ENCODE measurements at places on chromosomes 7 and 10.

- no peak for DNase-seq
These were observed 11.9 kb downstream of the MEOX2 start for GRCh38 chr7:15674586-15674985.

GRCh38 chr7:30469303-30469702 lies 9.3 kb downstream of the NOD1 start:
- DNase-seq, result peak; percentile 79

DNA sequence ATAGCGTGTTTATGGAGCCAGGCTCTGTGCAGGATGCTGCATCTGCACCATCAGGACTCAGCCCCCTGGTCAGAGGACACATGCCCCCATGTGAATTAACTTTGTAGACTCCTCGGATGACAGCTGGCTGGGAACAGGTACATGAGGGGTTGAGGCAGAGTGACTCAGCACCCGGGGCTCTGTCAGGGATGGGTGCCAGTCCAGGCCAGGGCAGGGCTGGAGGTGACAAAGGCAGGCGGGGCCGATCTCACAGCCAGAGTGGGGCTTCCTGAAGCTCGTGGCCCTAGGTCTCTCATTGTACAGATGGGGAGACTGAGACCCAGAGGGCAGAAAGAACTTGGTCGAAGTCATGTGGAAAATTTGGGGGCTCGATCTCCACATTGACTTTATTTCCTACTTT lies 35.3 kb upstream of the PCBD1 start:
- no peak for DNase-seq

GRCh38 chr10:131649617-131650016 lies 251.2 kb upstream of the PPP2R2D start:
- DNase-seq, result no peak

GRCh38 chr10:14560274-14560673 lies 214.4 kb downstream of the FAM107B start:
- DNase-seq, result peak; percentile 79

DNA sequence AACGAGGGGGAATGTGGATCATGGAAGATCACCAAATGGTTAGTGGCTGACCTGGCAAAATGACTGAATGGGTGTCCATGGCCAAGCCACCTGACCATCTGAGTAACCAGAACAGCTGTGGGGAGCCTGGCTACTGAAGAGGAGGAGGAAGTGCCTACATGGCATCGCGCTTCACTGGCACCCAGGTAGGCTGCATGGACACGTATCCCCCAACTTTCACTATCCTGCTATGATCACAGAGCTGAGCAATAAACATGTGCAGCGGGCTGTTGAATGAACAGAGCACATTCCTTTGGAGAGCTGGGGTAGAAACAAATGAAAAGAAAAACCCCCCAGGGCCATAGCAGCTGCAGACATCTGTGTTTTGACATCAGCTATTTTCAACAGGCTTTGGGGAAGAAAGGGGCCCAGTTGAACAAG lies 6.5 kb downstream of the AKR1B1 start:
- peak; percentile 77 for DNase-seq

GRCh38 chr10:75546004-75546403 lies 114.6 kb downstream of the LRMDA start:
- DNase-seq, result no peak

GRCh38 chr7:37394158-37394557 lies 54.5 kb downstream of the ELMO1 start:
- DNase-seq, result no peak

- DNase-seq, result peak; percentile 65
These were observed 83.6 kb downstream of the CD36 start for GRCh38 chr7:80721883-80722615.

DNA sequence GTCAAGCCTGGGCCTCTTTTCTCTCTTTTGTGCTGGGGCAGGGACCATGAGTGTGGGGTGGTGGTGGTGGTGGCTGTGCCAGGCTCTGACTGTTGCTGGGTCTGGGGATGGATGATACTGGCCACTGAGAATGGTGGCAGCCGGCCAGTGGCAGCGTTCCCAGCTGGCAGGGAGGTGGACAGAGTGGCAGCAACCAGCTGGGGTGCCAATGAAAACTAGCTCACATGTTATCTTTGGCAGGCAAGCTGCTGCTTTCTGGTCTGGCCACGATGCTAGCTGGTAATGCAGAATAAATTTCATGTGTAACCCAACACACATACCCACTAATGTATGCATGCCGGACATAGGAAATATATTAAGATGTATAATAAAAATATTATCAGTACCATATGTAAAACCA lies 95.0 kb upstream of the SLC26A5 start:
- no peak for DNase-seq

DNA sequence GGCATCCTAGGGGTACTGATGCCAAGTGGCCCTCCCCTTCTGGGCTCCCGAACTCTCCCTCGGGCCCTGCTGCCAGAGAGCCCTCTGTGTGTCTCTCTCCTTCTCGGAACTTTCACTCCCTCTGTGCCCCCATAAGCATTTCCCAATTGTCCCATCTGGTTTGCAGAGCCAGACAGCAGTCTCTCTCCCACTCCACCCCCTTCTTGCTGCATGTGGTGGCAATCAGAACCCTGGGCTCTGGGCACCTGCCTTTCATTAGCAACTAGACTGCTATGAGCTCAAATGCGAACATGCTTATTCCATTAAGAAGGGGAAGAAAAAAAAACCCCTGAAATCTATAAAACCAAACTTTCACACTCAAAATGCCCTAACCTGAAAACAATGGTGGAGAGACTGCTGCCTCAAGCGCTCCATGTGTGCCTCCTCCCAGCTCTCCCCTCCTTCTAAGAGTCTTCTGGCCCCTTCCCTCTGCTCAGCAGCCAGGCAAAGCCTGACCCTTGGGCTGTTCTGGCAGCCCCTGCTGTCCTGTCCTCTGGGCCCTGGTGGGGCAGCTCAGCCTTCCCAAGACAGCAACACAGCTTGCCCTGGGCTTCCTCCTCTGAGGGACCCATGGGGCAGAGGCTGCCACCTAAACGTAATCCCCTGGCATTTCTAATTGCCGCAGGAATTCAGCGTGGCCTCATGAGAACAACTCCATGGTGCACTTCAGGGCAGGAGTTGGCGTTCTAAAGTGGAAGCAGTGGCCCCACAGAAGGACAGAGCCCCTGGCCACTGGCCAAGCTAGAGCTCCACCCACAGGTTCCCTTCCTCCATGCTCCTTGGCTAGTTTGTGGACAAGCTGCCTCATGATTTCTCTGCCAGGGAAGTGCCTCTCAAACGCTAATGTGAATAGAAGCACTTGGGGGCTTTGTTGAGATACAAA lies 415.4 kb downstream of the PLXNA4 start:
- no peak for DNase-seq

GRCh38 chr10:86649471-86650150 lies 4.7 kb upstream of the OPN4 start:
- DNase-seq, result no peak

- no peak for DNase-seq
These were observed 39.1 kb upstream of the PARD3 start for GRCh38 chr10:34854147-34854601.

GRCh38 chr10:97229322-97230015 lies 43.7 kb upstream of the SLIT1 start:
- peak; percentile 37 for DNase-seq

GRCh38 chr10:88996927-88997326 lies 6.3 kb downstream of the FAS start:
- DNase-seq, result no peak

DNA sequence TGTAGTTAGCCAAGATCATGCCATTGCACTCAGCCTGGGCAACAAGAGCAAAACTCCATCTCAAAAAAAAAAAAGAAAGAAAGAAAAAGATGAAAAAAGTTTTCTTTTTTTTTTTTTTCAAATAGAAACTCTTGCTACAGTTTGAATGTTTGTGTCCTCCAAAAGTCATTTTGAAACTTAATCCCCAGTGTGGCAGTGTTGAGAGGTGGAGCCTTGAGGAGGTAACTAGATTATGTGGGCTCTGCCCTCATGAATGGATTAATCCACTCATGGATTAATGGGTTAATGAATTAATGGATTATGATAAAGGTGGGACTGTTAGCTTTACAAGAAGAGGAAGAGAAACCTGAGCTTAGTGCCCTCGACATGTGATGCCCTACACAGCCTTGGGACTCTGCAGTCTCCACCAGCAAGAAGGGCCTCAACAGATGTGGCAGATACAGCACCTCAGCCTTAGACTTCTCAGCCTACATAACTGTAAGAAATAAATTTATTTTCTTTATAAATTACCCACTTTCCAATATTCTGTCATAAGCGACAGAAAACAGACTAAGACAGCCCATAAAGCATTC lies 25.1 kb downstream of the CPEB3 start:
- no peak for DNase-seq

GRCh38 chr10:98436704-98437103 lies 10.0 kb downstream of the HPS1 start:
- no peak for DNase-seq

DNA sequence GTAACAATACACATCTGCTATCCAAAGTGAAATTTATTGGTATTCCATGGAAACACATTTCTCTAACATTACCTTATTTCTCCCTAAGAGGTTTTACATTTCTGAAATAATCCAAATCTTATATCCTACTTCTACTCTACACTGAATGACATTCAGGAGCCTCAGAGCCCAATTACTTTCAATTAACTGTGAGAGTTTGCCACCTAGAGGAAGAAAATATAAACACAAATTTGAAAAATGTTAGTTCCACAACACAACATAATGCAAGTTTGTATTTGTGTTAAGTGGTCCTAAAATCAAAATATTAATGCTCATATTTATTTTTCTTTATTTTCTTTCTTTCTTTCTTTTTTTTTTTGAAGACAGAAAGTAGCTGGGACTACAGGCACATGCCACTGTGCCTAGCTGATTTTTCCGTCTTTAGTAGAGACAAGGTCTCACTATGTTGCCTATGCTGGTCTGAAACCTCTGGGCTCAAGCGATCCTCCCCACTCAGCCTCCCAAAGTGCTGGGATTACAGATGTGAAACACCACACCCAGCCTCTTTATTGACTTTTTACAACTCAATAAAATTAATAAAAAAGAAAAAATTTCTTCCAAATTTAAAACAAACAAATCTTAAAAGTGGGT lies 46.0 kb downstream of the ATAD1 start:
- peak; percentile 36 for DNase-seq

- no peak for DNase-seq
These were observed 145.0 kb upstream of the ZNF32 start for GRCh38 chr10:43793704-43794103.

- no peak for DNase-seq
These were observed 345.7 kb downstream of the GLRX3 start for GRCh38 chr10:130481936-130482335.

DNA sequence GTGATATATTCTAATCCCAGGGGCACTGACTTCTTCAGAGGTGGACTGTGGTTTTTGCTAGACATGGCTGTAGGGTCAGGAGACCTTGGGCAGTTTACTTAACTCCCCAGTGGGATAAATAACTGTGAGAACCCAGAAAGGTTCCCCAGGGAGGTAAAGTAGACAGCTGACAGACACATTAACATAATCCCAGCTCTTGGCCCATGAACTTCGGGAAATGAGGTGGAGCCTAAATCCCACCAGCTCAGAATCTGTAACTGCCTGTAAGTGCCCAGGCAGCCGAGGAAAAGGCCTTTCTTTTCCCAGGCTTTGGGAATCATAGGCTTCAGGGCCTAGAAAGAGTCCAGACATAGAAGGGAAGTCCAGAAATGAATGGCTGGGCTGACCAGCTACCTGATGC lies 106.0 kb downstream of the LRRC18 start:
- no peak for DNase-seq
